Panc1 (cell line): ENCODE measurements at places on chromosomes 4 and X. TPM values are rescaled to one million over a fixed set of nuclear protein-coding genes. Genes with fewer than 3 reads are reported as not detected.

DNA sequence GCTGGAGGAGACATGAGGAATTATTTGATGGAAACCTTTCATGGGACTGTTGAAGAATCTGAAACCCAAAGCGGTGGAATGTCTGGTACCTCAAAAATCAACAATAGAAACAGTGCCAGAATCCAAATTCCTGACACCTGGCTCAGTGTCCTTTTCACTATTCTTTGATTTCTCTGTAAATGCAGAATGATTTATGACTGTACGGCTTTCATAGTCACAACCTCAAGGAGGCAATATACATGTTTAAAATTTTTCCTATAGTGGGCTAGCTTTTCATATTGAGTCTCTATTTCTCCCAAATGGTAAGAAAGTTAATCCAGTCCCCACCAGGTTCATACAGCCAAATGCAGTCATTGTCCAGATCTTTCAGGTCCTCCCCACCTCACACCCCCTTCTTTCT lies 19.3 kb downstream of the DAPP1 start:
- no peak overlapping the region for H3K4me3 ChIP-seq
- no peaks in the 10 kb centered on the region for H3K36me3 ChIP-seq
- no peaks in the 10 kb centered on the region for H3K4me1 ChIP-seq
- H3K27me3 ChIP-seq: no peaks in the 10 kb centered on the region; the same call in 1 of the 2 replicates
- DNase-seq: no peak
- no peak overlapping the region for H3K27ac ChIP-seq

DNA sequence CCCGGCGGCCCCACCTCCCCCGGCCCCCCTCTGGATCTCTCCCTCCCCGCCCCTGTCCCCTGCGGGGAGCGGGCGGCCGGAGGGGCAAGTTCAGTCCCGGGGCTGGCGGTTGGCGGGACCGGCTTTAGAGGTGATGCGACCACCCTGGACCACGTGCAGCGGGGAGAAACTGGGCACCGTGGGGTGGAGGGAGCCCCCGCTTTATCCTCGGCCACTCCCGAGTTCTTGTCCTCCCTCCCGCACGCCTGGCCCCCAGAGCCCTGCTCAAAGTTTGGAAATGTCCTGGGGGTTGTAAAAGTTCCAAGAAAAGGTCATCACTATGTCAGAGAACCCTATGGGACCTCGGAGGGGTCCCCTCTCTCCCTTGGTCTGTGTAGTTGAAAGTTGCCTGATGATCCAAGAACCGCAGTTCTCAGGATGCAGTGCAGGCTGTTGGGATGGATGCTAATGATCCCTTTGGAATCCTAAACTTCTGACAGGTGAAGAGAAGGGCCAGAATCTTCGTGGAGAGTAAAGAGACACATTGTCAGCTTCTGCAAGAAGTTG lies 411 bp upstream of the VEGFC start:
- H3K27me3 ChIP-seq: no peaks in the 10 kb centered on the region
- peaks cover 13% of the 10 kb centered on the region; the same call in 1 of the 2 replicates for H3K4me1 ChIP-seq
- peak overlapping the region; percentile 63 for H3K4me3 ChIP-seq
- H3K36me3 ChIP-seq: no peaks in the 10 kb centered on the region
- DNase-seq: no peak
- peak overlapping the region; percentile 80 for H3K27ac ChIP-seq

DNA sequence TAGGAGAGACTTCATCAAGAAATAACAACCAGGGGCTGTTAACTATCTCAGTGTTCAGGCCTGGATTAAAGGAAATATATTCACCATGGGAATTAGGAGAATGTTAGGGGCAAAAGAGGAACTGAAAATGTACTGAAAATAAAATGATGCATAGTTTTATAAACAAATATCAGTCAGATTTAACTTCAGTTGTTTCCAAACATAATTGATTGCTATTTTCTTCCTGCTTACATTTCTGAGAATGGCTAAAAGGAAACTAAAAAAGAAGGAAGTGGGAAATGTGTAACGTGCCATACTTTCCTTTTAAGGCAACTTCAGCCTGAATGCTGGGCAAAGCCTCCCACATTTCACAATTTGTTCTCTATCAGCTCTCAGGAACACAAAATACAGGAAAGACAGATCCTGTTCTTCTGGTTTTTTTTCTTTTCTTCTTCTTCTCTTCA lies 178.1 kb downstream of the MAML3 start:
- DNase-seq: no peak
- no peak overlapping the region for H3K4me3 ChIP-seq
- H3K4me1 ChIP-seq: no peaks in the 10 kb centered on the region
- no peak overlapping the region for H3K27ac ChIP-seq
- no peaks in the 10 kb centered on the region for H3K36me3 ChIP-seq

The HERC6 gene
- total RNA-seq: 1.2 TPM

DNA sequence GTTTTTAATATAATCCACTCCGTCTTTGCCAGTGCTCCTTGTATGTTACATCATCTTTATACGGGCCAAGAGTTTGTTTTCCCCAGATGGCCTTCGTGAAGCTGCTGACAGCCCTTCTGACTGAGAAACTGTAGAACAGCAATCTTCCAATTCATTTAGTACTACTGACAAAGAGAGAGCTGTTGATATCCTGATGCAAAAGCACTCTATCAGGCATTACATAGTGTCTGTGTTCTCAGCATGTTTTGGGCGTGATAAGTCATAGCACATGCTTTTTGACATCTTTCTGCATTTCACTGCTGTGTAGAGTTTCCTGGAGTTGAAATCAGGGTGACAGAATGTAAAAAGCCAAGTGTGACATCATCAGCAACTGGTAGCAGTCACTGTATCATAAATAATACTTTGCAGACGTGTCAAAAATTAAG lies 746.3 kb upstream of the FAM241A start:
- H3K36me3 ChIP-seq: no peaks in the 10 kb centered on the region
- H3K4me3 ChIP-seq: no peak overlapping the region
- no peaks in the 10 kb centered on the region for H3K4me1 ChIP-seq

The NWD2 gene
- not detected for total RNA-seq

The MAGEB2 gene
- total RNA-seq: 0.10 TPM

The NPNT gene
- 1.9 TPM for total RNA-seq

The NUP62CL gene
- 1.1 TPM for total RNA-seq

The TEX11 gene
- total RNA-seq: not detected

GRCh38 chr4:114343015-114343414 lies 255.6 kb upstream of the UGT8 start:
- H3K36me3 ChIP-seq: no peaks in the 10 kb centered on the region
- H3K4me3 ChIP-seq: no peak overlapping the region
- no peaks in the 10 kb centered on the region for H3K27me3 ChIP-seq
- H3K4me1 ChIP-seq: no peaks in the 10 kb centered on the region
- DNase-seq: no peak
